Endothelial cell (in vitro differentiated cells): ENCODE measurements at places on chromosomes 1 and 21. TPM values are rescaled to one million over a fixed set of nuclear protein-coding genes. Genes with fewer than 3 reads are reported as not detected.

- DNase-seq = no peak
- peaks cover 20% of the 10 kb centered on the region for H3K4me1 ChIP-seq
- H3K4me3 ChIP-seq = peak overlapping the region; percentile 4
- peaks cover 11% of the 10 kb centered on the region for H3K27me3 ChIP-seq
- peaks cover 24% of the 10 kb centered on the region for H3K36me3 ChIP-seq
Observed at GRCh38 chr1:8404460-8405370, 86.8 kb downstream of the SLC45A1 start.

DNA sequence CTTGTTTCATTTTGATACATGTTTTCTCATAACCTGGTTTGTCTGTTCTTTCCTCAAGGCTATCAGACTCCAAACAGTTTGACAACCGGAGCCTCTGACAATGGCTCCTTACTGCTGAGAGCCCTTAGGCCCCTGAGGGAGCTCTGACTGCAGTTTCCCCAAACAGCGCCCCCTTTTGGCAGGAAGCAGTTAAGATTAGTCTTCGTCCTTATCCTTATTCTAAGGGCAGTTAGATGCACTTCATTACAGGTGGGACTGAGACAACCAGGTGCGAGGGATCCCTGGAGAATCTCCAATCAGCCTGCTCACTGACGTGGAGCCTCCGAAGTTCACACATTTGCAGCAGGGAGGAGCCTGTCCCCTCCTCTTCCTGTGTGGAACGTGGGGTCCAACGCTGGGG lies 393.1 kb downstream of the BRINP3 start:
- H3K36me3 ChIP-seq = no peaks in the 10 kb centered on the region
- H3K4me3 ChIP-seq = no peak overlapping the region
- no peaks in the 10 kb centered on the region for H3K4me1 ChIP-seq
- no peak overlapping the region for H3K27ac ChIP-seq

DNA sequence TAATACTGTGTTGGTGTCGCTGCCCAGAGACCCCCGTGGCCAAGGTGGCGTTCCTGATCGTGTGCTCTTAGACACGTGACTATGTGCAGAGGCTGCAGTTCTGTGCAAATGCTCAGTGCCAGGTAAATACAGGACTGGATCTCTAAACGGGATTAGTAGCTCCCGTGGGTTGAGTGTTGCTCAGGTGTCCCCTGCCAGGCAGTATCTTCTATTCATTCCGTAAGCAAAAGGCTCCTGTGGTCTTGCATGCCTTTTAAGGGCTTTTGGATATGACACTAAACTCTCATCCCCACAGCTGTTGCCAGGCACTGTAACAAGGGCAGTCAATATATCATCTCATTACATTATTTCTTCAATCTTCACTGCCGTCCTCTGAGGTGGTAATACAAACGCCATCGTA lies 94.2 kb upstream of the MAP1LC3C start:
- H3K4me3 ChIP-seq = no peak overlapping the region
- no peaks in the 10 kb centered on the region for H3K36me3 ChIP-seq
- no peak overlapping the region for H3K27ac ChIP-seq
- DNase-seq = no peak

- H3K27ac ChIP-seq = no peak overlapping the region
- H3K36me3 ChIP-seq = no peaks in the 10 kb centered on the region
- H3K4me1 ChIP-seq = no peaks in the 10 kb centered on the region
- DNase-seq = no peak
Observed at GRCh38 chr1:185271921-185272320, 45.1 kb downstream of the IVNS1ABP start.

DNA sequence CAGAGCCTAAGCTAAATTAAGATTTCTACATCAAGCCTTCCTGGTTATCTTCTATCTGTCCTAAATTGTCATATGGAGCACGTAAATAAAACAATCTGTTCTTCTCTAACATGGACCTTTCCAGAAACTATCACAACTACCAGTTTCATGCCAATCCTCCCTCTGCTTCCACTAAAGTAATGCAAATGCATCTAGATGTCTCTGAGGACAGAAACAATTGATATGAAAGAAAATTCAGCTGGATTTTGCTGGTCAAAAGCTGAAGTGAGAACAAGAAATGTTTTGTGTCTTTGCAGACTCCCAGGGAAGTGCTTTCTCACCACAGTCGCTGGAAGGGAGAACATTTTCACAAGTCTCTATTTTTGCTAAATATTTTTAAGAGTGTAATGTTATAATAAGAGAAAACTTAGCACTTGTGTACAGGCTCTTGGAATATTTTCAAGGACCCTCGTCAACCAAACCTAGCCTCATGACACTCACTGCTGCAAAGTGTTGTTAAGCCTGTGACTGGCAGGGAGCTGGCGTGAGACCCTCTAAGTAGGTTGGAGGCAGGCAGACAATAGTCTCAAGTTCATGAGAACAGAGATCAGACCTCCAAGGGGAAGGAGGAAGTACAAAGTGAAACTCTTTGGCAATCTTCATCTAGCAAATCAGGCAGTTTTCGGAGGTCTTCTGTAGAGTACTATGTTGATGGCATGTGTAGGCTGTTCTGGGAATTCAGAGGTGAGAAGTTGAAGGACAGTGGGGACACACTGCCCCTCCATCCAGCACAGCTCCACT lies 38.8 kb downstream of the DNASE2B start:
- H3K27ac ChIP-seq = no peak overlapping the region
- DNase-seq = no peak
- no peaks in the 10 kb centered on the region for H3K4me1 ChIP-seq

Gene TUT4
- 78.5 TPM for total RNA-seq

Gene RGS1
- total RNA-seq = not detected

Gene LYPD8
- total RNA-seq = not detected

Gene L1TD1
- 50.1 TPM for total RNA-seq

Gene C1orf21
- total RNA-seq = 7.5 TPM

Gene EFNA1
- 413 TPM for total RNA-seq
